Central memory CD8-positive, alpha-beta T cell (primary cell): ENCODE measurements at places on chromosomes 12 and 14.
A peak's percentile ranks its signal among the peaks of the same experiment; 100 is the strongest.

DNA sequence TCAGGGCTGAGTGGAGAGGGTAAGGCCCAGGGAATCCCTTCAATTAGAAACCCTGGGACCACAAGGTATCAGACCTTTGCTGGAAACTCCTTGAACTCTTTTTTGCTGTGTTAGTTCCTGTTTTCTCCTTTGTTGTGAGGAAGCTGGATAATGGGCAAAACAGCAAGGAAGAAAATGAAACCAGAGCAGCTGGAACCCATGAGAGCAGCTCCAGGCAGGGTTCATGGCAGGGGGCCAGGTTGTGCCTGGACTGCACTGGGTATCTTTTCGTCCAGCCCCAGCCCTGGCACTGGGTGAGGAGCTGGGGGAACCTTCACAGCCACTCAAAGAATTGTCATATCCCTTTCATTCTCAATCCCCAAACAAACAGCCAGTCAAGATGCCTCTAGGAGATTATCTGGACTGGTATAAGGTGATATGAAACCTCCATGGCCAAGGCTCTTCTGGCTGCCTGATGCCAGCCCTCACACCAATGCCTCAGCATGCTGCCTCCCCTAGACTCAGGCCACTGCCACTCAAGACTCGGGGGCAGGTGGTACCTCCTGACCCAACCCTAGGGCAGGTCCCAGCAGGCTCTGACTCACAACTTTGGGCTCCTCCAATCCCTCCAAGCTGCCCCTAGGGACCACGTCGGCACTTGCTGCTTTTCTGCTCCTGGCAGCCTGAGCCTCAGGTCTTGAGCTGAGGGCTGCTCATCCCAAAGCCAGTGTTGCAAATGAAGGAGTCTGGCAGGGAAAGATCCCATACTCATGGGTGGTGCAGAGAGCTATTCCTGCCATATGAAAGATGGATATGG, 16.5 kb downstream of the FAM186B start:
- DNase-seq = no peak

GRCh38 chr14:80381807-80382363, 170.6 kb upstream of the DIO2 start:
- no peak for DNase-seq

DNA sequence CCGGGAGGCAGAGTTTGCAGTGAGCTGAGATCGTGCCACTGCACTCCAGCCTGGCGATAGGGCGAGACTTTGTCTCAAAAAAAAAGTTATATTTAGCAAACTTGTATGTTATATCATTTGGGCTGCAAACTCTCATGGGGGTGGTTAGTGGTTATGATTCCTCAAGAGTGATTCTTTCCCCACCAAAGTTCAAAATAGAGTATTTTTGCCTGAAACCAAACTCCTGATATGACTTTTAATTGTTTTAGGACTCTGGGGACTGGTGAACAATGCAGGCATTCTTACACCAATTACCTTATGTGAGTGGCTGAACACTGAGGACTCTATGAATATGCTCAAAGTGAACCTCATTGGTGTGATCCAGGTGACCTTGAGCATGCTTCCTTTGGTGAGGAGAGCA, 18.6 kb downstream of the HSD17B6 start:
- DNase-seq = no peak

GRCh38 chr12:45575823-45576475, 153.6 kb upstream of the ARID2 start:
- no peak for DNase-seq

- DNase-seq = no peak
Measured at GRCh38 chr14:60596139-60596538, 53.1 kb downstream of the SIX1 start.

GRCh38 chr12:807041-807735, 54.8 kb downstream of the WNK1 start:
- DNase-seq = no peak

GRCh38 chr12:45697371-45697770, 32.1 kb upstream of the ARID2 start:
- no peak for DNase-seq

- DNase-seq = no peak
Measured at GRCh38 chr14:87079416-87079815, 913.6 kb downstream of the GALC start.

DNA sequence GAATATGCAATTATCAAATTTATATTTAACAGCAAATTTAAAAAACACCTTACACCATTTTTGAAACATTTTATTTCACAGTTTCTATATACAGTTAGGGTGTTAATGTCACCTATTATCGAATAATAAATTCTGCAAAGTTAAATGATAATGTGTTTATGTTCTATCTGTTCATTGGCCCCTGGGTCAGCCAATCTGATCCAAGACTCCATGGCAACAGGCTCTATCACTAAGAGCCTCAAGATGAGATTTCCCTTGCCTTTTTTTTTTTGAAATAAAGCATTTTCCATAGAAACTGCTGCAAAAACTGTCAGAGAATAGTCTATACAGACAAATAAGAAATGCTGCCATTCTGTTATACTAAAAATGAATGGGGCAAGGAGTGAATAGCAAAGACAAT, 83.2 kb upstream of the STAC3 start:
- no peak for DNase-seq

- DNase-seq = no peak
Measured at GRCh38 chr14:79580906-79581305, 630.4 kb downstream of the DIO2 start.

DNA sequence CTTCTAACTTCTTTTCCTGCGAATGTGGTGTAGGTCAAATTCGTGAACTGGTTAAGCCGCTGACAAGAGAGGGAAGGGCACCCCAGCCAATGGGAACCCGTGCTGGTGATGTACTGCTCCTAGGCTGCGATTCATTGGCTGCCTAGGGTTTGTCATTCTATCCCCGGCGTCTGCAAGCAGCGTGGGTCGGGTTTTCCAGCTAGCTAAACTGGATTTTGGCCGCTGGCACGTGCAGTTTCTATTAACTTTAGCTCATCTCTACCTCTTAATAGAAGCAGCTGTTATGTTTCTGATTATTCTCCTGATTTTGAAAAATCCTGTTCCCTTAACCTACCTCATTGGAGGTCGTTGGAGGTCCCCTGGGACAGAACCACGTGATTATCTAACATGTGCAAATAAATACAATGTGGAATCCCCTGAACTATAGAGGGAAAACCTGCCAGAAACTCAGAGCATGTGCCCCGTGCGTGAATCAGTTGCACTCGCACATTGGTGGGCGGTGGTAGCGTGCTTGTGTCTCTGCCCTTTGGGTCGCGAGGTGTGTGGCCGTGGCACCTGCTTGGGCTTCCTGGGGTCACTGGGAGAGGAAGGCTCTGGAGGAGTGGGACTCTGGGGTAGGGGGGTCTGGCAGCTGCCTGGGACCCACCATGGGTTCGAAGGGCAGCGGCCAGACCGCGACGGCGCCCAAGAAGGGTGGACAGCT, 876 bp upstream of the PPM1A start:
- DNase-seq = peak; percentile 55

GRCh38 chr12:93536766-93537488, 35.5 kb upstream of the SOCS2 start:
- no peak for DNase-seq

DNA sequence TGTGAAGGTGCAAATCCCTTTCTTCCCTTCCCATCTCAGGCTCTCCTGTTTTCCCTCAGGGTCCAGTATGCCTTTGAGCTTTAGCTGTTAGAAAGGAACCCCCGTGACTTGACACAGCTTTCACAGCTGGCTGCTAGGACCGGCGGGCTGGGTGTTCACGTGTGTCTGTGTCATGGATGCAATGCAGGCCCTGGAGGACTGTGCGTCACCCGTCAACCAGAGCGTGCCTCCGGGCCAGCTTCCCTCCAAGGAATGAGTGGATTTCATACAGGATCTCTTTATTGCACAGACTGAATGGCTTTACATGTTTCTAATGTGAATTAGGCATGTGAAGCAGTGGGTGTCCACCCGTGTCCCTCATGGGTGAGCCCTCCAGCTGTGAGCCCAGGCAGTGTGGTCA, 77.4 kb downstream of the AACS start:
- DNase-seq = no peak

DNA sequence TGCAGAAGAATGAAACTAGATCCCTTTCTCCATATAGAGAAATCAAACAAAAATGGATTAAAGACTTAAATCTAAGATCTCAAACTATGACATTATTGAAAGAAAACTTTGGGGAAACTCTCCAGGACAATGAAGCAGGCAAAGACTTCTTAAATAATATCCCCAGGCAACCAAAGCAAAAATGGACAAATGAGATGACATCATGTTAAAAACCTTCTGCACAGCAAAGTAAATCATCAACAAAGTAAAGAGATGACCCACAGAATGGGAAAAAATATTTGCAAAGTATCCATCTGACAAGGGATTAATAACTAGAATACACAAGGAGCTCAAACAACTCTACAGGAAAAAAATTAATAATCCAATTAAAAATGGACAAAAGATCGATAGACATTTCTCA, 101.0 kb downstream of the RALGAPA1 start:
- no peak for DNase-seq

DNA sequence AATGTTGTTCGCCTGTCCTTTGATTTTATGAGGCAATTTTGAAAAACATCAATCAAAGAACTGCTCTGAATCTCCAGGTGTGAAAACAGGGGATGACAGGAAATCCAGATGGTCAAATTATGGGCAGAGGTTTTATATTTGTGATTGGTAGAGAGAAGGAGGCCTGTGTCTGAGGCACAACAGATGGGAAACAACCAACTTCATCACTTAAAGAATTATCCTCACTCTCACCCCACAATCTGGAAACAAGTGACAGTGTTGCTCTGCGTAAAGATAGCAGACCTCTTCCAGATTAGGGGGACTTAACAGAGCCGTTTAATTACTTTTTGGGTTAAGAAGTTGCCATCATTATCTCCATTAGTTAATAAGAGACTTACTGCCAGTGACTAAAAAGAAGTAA, 64.1 kb upstream of the EGLN3 start:
- DNase-seq = no peak

GRCh38 chr12:70178038-70178437, 65.2 kb upstream of the CNOT2 start:
- no peak for DNase-seq

DNA sequence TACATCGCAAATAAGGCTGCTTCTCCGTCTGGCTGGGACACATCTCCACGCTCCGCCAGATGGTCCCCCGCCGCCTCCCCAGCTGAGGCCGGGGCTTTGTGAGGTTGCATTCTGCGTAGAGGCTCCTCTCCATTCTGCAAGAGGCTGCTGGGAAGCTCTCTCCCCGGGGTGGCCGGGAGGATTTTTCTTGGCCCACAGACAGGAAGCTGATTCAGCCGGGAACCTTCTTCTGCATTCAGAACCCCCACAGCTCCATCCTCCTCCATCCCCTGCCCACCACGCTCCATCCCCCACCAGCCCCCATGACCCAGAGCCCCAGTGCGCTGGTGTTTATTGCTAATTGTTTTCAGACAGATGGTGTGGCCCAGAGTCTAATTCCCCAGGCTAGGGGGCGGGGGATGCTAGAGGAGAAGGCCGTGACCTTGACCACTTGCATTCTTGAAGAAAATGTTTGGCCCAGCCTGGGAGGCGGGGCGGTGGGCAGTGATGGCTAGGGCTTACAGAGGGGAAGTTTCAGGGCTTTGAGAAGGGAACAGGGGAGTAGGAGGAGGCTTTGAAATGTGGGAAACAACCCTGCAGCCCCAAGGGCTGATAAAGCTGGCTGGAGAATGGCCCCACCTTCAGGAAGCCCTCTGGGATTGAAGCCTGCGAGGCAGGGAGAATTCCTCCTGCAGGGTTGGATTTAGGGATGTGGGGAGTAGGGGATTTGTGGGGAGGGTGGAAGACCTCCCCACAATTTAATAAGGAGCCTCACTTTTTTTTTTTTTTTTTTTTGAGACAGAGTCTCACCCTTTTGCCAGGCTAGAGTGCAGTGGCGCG, 88.5 kb upstream of the NCOR2 start:
- DNase-seq = no peak

GRCh38 chr12:127900386-127900785, 366.6 kb upstream of the TMEM132C start:
- DNase-seq = no peak

GRCh38 chr14:102471921-102472790, 37.4 kb downstream of the ANKRD9 start:
- DNase-seq = no peak

GRCh38 chr14:21498540-21499526, 12.3 kb downstream of the METTL3 start:
- no peak for DNase-seq

DNA sequence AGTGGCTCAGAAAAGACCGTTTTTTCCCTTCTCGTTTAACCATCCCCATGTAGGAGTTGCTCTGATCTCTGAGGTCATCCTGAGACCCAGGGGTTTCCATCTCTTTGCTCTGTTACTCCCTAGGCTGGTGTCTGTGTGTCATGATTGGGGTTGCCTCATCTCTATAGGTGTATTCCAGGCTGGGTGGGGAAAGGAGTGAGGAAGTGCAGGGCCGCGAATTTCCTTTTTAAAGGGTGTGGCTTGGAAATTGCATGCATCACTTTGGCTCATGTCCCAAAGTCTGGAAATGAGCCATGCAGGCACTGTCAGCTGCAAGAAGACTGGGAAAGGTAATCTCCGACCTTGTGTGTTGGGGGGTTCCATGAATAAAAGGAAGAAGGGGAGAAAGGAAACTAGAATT, 201.9 kb downstream of the AACS start:
- no peak for DNase-seq

DNA sequence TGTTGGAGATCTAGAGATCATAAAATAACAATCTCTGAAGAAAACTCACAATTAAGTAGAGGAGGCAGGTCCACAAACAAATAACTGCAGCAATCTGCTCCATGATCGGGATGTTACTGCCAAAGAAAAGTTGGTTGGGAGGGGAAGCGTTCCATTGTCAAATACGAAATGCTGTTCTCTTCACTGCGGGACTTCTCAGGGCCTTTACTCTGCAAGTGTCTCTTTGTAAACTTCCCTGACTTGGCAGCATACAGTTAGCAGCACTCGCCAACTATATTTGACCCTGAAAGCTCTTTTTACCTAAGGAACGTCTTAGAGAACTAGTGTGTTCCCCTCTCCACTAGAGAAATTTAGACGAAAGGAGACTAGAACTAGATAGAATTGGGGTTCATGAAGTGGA, 780.7 kb upstream of the TBX3 start:
- no peak for DNase-seq

GRCh38 chr14:106044949-106045596, 518.7 kb downstream of the TMEM121 start:
- peak; percentile 67 for DNase-seq

- no peak for DNase-seq
Measured at GRCh38 chr14:53365486-53366130, 212.5 kb upstream of the DDHD1 start.

- no peak for DNase-seq
Measured at GRCh38 chr14:23121361-23121771, 2.3 kb upstream of the CEBPE start.

DNA sequence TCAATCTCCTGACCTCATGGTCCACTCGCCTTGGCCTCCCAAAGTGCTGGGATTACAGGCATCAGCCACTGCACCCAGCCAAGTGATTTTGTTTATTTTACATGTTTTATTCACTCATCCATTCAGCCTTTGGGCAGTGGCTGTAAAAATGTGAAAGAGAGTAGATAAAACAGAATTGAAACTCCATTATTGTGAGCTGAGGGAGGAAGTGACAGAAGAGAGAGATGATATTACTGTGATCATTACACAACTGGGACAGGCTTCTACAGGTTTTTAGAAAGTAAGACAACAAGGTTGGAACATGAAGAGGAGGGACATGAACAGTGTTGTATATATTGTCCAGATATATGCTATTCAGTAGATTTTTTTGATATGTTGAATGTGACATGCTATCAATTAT, 25.0 kb downstream of the CREBL2 start:
- DNase-seq = no peak
